ENCODE measurements at places on chromosomes 2 and 18. TPM values are rescaled to one million over a fixed set of nuclear protein-coding genes. Genes with fewer than 3 reads are reported as not detected.

DNA sequence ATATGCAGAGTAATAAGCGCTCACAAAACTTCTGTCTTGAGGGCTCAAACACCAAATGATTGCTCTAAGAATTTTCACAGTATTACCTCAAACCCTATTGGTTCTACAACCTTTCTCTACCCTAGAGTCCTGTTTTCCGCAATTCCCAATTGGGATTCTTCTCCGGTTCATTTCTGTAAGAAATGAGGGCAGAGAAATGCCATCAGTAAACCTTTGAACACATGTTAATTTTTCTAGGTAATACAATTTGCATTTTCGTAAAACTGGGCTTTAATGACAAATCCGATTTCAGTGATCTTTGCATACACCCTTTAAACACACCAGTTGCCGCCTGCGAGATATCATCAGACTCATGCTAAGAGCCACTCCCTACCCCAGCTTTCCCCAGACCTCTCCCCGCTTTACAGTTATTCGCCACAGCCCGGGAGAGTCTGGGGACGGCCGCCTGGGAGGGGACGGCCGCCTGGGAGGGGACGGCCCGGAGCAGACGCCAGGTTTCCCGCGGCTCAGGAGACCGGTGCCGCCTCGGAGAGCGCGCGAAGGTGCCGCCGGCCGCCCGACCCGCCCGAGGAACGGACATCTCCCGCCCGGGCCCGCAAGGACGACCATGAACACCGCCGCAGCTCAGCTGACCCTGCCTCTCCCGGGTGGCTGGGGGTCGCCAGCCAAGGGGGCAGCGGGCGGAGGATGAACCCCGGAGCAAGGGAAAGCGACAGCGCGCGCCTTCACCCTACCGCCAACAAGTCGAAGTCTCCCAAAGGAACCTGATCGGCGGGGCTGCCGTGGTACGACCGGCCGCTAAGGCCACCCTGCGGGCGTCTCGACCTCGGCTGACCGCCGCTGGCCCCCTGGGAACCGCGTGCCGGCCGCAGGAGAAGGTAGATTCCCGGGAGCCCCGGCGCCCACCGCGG is 463 bp downstream of the SMC6 start:
- no peak for DNase-seq

GRCh38 chr18:6199777-6200176 is 214.9 kb downstream of the L3MBTL4 start:
- no peak for DNase-seq

- DNase-seq = no peak
These were observed 30.3 kb upstream of the ZSWIM2 start for GRCh38 chr2:186879312-186879711.

GRCh38 chr2:212911011-212911410 is 240.4 kb downstream of the IKZF2 start:
- DNase-seq = no peak

GRCh38 chr2:141301551-141301950 is 829.3 kb downstream of the LRP1B start:
- DNase-seq = no peak

DNA sequence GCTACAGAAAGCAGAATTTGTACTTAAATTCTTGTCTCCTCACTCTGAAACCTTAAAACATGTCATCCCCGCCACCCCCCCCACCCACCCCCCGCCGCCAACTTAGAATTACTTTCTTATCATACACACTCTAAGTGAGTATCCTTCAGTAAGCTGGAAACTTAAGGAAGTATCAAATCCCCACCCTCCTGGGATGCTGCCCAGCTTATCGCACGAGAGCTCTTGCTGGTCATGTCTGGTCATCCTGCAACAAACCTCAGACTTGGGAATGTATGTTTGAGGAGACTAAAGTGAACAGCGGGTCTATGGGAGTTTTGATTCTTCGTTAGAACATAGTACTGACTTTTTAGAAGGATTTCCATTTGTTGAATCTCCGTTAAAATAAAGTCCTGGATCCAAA is 203.3 kb downstream of the PTGR3 start:
- DNase-seq = no peak

DNA sequence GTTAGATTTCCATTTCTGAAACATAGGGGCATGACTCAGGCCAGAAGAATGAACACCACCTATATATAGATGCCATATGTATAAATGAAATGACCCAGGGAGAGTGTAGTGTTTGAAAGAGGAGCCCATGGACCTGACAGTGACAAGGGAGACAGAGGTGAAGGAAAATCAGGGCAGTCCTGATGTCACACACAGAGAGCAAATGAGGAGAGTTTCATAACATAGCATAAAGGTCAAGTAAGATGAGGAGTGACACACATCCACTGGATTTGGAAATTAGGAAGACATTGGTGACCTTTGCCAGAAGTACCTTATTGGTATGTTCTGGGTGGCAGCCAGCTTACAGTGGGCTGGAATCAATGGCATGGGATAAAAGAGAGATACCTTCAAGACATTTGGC is 276.7 kb downstream of the ZNF385B start:
- DNase-seq = no peak

- no peak for DNase-seq
These were observed 54.6 kb upstream of the RASGRP3 start for GRCh38 chr2:33421820-33422219.

DNA sequence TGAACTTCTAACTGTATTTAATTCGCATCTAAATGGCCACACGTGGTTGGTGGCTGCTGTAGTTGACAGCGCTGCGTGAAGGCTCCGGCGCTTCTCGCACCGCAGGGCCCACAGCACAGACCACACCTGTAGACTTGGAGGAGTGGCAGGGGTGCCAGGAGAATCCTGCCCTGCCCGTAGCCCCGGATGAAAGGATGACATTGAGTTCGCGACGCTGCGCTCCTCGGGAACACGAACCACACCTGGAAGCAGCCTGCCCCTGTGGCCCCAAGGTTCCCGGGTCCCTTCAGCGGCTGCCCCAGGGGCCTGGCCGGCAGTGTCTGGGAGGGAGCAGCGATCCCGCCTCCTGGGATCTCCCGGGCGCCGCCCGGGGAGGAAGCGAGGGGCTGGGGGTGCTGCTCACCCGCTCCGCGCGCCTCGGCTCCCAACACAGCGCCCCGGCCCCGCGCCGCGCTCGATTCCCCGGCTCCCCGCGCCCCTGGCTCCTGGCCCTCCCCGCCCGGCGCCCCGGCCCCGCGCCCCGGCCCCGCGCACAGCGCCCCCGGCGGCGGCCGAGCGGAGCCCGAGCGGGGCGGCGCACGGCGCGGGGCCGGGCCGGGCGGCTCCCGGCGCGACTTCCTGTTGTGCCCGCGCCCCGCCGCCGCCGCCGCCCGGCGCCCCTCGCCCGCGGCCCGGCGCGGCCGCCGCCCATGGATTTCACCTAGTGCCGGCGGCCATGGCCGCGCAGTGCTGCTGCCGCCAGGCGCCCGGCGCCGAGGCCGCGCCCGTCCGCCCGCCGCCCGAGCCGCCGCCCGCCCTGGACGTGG is at the start of gene RNPEPL1:
TSS of gene RNPEPL1 (plus strand) at position 613 of the 806 bp plus-strand sequence. CDS start at position 716, 103 bp downstream.
- peak; percentile 13 for DNase-seq

- DNase-seq = no peak
These were observed 3.3 kb upstream of the HJURP start for GRCh38 chr2:233857511-233858141.

DNA sequence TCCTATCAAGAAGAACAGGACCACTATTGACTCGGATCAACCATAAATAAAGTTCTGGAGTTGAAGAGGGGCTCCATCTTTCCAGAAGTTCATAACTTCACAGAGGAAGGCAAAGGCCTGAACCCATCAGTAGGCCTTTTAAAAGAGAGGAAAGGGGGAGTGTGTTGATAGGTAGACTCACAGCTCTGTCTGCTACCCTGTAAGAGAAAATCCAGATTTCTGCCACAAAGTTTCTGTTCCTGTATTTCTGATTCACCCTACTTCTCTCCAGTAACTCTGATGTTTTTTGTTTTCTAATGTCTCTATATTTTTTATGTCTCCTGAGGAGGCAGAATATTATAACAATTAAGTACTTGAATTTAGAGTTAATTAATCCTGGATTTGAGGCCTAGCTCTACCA is 564.0 kb downstream of the TNS1 start:
- DNase-seq = no peak

- no peak for DNase-seq
These were observed 105.1 kb downstream of the TTC27 start for GRCh38 chr2:32732912-32733472.

- DNase-seq = no peak
These were observed 36.2 kb downstream of the EHD3 start for GRCh38 chr2:31270131-31270530.

DNA sequence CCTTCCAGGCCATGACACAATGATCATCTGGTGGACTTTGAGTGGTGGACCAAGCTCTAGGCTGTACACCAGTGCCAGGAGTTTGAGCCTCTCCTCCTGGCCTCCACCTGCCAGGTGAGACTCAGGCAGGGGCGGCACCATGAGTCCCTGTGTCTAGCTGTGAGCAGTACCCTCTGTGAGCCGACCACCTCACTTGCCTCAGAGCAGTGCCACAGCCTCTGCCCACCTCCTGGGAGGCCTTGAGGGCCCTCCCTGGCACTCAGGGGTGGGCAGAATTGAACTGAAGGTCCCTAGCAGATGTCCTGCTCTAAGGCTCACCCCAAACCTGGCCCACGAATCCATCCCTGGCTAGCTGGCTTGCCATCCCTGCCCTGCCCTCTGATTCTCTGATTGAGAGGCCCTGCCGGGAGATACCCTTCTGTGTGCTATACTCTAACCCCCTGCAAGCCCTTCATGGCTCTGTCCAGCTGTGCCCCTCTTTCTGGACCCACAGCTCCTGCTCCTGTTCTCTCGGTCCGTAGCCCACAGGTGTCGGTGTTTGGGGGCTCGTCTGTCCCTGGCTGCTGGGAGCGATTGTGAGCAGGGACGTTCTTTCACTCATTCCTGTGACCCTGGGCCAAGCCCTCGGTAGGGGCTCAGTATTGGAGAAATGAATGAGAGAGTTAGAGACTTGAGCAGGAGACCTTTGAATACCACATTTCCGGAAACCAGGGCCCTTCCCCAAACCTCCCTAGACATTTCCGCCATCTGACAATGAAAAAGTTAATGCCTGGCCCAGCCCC is 70.0 kb downstream of the INHBB start:
- no peak for DNase-seq

DNA sequence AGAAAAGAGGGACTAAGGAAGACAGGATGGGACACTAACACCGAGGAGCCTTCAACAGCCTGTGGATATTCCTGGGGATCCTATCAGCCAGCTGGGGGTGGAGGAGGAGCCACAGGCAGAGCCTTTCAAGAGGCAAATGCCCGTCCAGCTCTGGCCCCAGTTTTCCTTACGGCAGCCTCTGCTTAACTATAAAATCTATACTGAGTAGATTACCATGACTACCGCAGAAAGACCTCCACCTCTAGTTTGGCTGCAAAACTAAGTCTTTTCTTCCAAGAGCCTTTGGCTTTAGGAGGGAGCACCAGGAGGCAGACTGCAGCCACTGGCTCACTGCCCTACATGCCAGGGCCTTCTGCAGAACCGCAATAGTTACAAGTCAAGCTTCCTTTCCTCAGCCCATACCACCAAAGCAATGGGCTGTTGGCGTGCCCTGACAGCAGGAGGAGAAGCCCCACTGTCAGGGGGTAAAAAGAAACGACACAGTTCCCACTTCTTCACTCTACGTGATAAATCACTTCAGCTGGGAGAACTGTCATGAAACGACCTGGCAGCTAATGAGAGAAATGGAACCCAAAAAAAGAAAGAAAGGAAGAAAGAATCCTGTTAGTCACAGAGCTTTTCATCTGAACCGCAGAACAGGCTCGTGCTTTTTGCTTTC is 25.1 kb upstream of the CREB1 start:
- no peak for DNase-seq

GRCh38 chr2:214649440-214650205 is 159.9 kb downstream of the BARD1 start:
- no peak for DNase-seq

DNA sequence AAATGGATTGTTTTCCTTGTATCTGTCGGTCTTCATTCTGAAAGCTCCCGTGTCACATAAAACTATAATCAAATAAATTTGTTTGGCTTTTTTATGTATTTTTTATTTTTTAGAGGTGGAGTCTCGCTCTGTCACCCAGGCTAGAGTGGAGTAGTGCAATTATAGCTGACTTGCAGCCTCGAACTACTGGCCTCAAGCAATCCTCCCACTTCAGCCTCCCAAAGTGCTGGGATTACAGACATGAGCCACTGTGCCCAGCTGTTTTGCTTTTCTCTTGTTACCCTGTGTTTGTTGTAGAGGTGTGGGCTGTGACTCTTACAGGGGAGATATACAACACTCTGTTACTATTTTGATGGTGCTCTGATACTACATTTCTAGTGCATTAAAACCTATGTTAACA is 2.2 kb downstream of the GALM start:
- no peak for DNase-seq

DNA sequence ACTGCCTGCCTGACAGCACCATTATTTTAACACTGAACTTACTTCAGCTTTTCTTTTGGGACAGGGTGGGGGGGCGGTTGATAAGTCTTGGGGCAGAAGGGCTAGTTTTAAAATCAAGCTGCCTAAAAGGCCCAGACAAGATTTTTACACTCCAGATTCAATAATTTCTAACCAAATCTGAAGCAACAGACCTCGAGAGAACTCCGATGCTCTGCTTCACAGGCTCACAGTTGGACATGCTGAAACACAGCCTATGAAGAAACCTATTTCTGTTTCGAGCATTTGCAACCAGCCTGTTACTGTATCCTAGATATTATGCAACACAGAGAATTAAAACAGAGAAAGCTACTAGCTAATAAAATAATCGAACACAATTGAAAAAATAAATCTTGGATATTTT is 1.3 kb upstream of the MYT1L start:
- DNase-seq = no peak

DNA sequence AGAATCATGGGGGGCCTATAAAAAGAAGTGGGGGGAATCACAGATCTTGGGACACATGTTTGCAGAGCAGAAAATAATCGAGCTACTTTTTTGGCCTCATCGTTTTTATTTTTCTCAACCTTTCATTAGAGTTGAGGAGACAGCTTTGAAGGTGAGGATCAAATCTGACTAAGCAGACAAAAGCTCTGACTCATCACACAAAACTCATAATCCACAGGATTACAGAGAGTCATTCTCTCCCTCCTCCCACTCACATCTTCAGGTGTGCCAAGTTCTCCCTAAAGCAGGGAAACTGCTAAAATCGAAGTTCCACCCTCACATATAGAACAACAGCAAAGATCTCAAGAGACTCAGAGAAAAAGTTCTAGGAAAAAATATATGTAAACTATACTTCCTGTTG is 15.6 kb downstream of the BAZ2B start:
- no peak for DNase-seq

The IL1R2 gene
- 7.6 TPM for total RNA-seq

The RNF181 gene
- 117 TPM for total RNA-seq

The KANSL3 gene
- 56.9 TPM for total RNA-seq

The ANO7 gene
- 1.2 TPM for total RNA-seq

The TTC27 gene
- total RNA-seq = 22.8 TPM

The DSC2 gene
- 3.9 TPM for total RNA-seq

The NEU2 gene
- not detected for total RNA-seq

The MRPS5 gene
- total RNA-seq = 56.8 TPM

The DES gene
- 20.7 TPM for total RNA-seq

The LIPG gene
- 0.39 TPM for total RNA-seq

The REG1B gene
- total RNA-seq = not detected

The SCN7A gene
- total RNA-seq = 263 TPM

The IL37 gene
- total RNA-seq = not detected
